Stimulated activated CD8-positive, alpha-beta memory T cell treated with anti-CD3 and anti-CD28 coated beads, Interleukin-12 subunit alpha, Interleukin-12 subunit beta, amount 100 ng/mL, for 4 hours (primary cell): ENCODE measurements at places on chromosomes 2 and 18.

DNA sequence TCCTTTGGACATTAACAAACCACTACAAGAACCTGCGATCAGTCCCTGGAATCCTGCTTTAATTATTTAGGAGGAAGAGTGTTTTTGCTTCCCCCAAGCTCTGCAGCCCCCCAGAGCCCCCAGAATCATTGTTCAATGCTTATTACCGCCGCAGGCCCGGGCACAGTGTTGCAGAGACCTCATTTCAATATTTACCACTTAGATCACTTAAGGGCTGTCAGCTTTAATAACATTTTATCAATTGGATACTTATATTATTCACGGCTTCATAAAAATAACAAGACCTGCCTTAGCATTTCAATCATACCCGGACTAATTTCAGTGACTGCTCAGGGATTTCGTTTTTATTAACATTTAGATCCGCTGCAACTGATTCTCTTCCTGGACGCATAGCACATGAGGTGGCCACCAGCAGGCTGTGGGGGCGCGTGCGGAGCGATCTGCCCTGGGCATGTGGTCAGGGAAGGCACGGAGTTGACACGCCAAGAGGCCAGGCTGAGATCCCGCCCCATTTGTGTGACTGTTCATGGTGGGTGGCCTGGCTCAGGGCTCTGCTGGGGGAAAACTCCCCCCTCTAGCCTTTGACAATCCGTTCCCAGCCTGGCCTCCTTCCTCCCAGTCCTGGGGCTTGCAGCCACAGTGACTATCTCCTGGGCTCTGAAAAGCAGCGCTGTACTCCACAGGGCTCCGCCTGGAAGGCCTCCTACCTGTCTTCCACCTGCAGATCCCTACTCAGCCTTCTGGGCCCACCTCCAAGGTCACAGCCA is 267.6 kb downstream of the SRBD1 start:
- DNase-seq = no peak

- DNase-seq = no peak
Measured at GRCh38 chr2:211453311-211453887, 897.0 kb downstream of the CPS1 start.

DNA sequence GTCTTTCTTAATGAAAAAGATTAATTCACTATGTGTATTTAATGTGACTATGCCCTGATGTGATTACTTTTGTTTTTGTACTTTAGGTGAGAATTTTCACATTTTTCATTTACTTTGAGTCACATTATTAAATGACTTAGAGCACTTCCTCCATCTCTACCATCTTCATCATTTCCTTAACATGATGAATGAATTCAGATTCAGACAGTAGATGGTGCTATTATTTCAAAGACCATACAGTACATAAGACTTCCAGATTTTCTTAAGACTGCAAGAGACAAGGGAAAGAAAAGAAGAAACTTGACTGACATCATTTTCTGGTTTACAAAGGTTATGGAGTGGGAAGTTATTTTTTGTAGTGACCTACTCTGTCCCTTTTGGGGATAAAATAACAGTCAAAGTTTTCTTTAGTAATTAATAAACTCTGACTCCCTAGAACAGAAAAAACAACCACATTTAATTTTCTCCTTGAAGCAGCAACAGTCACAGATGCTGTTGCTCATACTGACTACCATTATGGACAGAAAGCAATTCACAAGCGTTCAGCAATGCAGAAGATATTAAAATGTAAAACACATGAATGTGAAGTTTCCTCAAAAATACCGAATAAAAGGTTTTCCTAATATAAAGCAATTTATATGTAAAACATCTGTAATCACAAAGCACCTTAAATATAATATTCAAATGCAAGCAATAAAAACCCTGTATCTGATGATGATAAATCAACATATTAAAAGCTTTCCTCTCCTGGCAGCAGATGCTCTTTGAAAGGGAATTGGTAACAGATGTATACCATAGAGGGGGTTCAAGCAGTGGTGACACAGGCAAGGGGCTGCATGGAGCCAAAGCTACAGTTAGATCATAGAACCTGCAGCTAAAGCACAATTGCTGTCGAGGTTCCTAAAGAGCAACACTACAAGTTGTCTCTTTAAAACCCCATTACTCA is 1010.9 kb upstream of the NXPH2 start:
- no peak for DNase-seq

- DNase-seq = no peak
Measured at GRCh38 chr2:16828828-16829160, 163.2 kb upstream of the CYRIA start.

GRCh38 chr2:129016972-129017371 is 698.3 kb upstream of the HS6ST1 start:
- DNase-seq = no peak

- DNase-seq = no peak
Measured at GRCh38 chr18:56314396-56314795, 324.0 kb downstream of the TXNL1 start.

GRCh38 chr2:173793709-173794565 is 171.2 kb downstream of the SP3 start:
- DNase-seq = no peak

- no peak for DNase-seq
Measured at GRCh38 chr2:222754324-222754930, 83.0 kb downstream of the MOGAT1 start.

DNA sequence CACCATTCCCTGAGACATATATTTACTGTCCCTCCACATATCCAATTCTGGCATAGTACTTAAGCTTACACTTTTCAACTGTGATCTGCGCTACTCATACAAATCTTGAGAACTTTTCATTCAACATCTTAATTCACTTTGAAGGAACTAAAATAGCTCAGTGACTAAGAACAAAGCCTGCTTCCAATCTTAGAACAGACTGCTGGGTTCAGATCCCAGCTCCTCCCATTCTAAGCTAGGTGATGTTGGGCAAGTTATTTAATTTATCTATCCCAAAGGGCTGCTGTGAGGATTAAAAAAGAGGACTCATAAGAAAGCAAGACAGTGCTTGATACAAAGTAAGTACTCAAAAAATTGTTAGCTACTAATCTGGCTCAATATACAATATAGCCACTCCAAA is 57.9 kb downstream of the UGP2 start:
- DNase-seq = no peak

DNA sequence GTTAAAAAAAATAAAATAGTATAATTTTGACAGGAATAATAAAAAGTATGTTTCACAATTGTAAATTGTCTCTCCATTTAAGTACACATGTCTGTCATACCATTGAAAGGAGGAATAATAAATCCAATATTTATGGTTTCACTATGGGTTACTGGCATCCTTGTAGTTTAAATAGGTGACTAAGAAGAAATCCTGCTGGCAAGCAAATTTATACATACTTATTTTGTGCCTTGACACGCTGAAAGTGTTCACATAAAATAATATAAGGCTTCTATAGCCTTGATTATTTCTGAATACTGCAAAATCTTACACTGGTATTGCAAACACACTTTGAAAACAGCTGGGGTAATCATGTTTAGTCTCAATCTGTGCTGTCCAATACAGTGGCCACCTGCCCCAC is 138.3 kb upstream of the ETAA1 start:
- DNase-seq = no peak

DNA sequence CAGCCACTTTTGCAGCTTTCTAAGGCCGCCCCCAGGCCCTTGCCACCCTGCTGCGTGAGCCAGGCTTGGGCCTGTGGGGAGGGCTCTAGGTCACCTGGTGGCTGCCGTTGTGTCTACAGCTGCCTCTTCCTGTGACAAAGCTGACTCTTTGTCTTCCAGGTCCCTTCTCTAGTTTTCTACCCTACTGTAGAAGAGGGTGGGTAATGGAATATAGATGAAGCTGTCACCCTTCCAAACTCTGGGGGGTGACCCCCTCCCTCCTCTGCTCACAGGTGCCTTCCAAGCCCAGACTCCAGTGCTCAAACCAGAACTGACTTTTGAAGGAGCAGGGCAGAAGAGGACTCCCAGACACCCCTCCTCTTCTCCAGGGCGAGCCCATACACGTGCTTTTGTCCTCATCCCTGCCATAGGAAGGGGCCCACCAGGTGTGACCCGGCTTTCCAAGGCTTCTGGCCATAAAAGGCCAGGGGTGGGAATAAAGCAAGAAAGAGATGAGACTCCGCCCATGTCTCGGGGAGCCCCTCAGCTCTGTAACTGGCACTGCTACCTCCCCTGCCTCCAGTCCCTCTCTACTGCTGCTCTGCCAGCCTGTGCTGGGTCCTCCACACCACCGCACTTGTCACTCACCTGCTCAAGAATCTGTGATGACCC is 17.9 kb upstream of the SDC1 start:
- DNase-seq = no peak

DNA sequence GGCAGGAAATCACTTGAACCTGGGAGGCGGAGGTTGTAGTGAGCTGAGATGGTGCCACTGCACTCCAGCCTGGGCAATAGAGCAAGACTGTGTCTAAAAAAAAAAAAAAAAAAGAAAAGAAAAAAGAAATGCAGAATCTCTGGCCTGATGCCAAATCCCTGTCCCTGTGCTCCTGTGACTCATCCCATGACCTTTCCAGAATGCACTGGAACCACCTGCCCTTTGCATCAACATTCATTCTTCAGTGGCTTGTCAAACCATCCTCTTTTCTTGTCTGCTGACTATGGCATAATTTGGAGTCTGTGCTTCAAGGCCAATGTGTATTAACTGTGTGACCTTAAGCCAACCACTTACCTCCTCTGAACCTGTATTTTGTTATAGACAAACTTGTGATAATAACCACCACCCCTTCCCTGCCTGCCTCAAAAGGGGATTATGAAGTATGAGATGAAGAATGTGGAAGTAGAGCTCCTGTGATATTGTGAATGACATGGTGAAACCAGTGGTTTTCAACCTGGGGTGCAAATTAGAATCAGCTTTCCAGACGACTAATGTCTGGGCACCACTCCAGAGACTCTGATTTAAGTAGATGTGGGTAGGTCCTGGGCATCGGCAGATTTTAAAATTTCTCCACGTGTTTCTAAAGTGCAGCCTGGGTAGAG is 189.3 kb downstream of the CLIP4 start:
- DNase-seq = no peak

- DNase-seq = no peak
Measured at GRCh38 chr2:223416815-223417610, 185.1 kb downstream of the SCG2 start.

GRCh38 chr2:170523506-170523905 is 191.6 kb upstream of the SP5 start:
- DNase-seq = no peak

DNA sequence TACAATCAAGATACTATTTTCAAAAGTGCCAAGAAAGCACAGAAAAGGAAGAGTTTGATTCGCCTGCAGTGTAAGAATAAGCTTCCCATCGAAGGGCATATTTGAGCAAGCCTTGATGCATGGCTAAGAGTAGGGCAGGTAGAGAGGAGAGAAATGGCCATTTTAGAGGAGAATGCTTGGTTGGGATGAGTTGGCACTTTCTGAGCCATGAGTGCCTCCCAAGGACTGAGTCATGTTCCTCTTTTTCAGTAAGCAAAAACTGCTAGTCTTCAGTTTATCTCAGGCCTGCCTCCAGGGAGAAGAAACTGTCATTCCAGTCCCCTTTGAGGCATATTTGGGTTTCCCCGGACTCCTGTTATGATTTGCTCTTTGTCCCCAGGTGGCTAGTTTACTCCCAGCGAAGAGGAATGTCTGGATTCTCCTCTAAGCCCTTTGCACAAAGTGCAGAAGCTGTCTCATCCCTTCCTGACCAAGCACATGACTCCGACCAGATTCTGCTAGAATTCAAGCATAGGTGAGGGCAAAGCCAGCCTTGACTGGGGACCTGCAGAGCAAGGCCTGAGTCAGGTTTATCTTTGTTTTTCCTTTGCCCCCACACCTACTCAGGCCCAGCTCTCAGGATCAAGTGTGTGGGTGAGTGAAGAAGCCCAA is 115.2 kb downstream of the TTC32 start:
- no peak for DNase-seq

GRCh38 chr2:61011678-61012077 is 5.8 kb upstream of the PEX13 start:
- DNase-seq = no peak

- no peak for DNase-seq
Measured at GRCh38 chr2:8174641-8175257, 507.1 kb upstream of the ID2 start.

GRCh38 chr2:1227274-1227900 is 185.9 kb upstream of the TPO start:
- DNase-seq = no peak

DNA sequence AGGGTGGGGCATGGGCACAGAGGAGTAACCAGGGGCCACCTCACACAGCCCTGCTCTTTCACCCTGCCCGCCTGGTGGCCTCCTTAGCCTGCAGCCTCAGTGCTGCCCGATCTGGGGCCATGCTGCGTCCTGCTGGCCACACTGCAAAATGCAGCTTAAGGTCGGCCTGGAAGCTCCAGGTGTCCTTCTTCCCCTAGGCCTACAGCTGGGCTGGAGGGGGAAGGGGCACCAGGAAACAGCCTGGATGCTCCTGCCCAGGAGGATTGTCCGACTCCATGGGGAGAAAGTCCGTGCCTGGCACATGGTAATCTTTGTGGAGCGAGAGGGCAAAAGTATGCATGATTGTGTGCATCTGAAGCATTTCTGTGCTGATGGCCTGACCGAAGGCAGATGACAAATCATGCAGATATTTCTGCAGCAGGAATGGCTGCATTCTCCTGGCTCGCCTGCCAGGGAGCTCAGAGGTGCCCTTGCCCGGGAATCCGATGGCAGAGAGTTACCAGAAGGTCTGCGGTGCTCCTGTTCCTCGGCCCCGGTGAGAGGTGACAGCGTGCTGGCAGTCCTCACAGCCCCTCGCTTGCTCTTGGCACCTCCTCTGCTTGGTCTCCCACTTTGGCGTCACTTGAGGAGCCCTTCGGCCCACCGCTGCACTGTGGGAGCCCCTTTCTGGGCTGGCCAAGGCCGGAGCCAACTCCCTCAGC is 12.8 kb upstream of the ALPP start:
- no peak for DNase-seq

DNA sequence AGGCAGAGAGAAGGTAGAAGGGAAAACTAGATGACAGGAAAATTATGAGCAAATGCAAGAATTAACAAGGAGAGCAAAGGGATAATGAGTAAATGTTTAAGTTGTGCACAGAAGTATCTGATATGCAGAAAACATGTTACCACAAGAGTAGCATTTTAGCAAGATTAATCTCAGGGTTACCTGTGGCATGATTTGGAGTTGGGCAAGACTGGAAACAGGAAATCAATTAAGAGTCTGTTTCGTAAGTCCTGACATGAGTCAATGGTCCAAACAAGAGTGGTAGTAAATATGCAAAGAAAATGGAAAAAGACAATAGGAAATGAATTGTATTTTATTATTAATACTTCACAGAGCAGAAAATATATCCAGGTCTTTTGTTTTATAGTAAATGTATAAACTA is 17.3 kb upstream of the MTX2 start:
- no peak for DNase-seq

- DNase-seq = no peak
Measured at GRCh38 chr2:65550246-65550645, 117.8 kb upstream of the SPRED2 start.

DNA sequence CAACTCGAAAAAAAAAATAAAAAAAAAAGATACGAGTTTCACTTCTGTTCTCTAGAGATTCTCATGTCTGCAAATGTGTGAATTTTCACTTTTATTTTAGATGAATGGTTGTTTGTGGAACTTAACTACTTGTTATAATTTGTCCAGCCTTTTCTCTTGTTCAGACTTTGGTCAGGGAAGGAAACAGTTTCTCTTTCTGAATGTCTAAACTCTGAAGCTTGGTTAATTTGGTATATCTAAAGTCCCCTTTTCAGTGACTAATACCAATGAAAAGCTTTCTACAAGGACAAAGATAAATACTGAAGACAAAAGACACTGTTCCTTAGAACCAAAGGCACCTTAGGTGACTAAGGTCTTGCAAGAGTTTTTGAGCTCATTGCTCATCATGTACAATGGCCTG is 144.4 kb upstream of the PIEZO2 start:
- DNase-seq = no peak
